Small intestine (tissue), 16 donors: ENCODE measurements at places on chromosomes 4 and X. TPM values are rescaled to one million over a fixed set of nuclear protein-coding genes. Genes with fewer than 3 reads are reported as not detected.

- DNase-seq, result no peak
These were observed 143.5 kb downstream of the GPR143 start for GRCh38 chrX:9622128-9622527.

DNA sequence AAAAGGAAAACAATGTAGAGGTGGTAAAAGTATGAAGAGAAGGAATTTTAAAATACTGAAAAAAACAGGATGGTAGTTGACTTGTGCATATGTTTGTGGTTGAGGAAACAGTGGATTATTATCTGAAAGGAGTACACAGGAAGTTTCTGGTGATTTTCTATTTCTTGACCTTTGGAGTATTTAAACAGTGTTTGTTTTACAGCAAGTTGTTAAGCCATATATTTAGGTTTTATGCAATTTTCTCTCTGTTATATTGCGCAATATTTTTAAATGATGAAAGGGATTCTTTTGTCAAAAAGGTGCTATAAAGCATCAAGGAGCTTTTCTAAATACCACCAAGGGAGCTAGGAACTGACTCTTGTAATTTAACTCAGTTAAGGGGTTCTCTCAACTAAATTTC is 343.1 kb upstream of the MAOA start:
- peak; percentile 50 for DNase-seq

DNA sequence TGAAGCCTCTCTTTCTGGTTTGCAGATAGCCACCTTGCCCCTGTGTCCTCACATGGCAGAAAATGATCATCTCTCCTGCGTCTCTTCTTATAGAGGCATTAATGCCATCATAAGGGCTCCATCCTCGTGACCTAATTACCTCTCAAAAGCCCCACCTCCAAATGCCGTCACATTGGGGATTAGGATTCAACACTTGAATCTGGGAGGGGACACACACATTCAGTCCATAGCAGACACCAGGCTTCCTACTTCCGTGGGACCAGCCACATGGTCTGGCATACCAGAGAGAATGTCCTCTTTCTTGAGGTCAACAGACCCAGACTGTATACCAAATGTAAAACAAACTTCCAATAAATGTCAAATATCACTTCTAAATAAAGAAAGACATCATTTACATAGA is 82.3 kb upstream of the S100G start:
- DNase-seq, result no peak

PNMA6A gene
- not detected for polyA plus RNA-seq

- DNase-seq, result peak; percentile 99
These were observed 93.4 kb upstream of the ENPP6 start for GRCh38 chr4:184310881-184311709.

GRCh38 chrX:16601885-16602284 is 48.1 kb upstream of the S100G start:
- no peak for DNase-seq

DNA sequence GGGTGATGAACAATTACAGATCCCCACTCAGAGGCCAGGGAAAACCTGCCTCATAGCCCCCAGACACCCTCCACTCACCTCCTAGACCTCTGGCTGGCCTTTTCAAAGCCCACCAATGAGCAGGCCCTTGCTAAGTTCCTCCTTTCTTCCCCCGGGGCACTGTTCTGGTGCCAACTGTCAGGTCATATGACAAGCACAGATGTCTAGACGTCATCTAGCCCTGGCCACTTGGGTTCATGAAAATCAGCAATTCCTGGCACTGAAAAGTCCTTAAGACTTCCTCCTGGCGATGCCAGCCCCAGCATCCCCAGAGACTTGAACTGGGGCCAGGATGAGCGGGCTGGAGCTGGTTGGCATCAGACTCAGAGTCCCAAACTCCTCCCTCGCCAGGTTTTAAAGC is 115.6 kb upstream of the NALF2 start:
- DNase-seq, result no peak

GRCh38 chrX:43973249-43974099 is at the start of gene NDP:
TSS of gene NDP (minus strand) at chrX:43973390. CDS start at chrX:43958645, 14,745 bp downstream.
- no peak for DNase-seq

DNA sequence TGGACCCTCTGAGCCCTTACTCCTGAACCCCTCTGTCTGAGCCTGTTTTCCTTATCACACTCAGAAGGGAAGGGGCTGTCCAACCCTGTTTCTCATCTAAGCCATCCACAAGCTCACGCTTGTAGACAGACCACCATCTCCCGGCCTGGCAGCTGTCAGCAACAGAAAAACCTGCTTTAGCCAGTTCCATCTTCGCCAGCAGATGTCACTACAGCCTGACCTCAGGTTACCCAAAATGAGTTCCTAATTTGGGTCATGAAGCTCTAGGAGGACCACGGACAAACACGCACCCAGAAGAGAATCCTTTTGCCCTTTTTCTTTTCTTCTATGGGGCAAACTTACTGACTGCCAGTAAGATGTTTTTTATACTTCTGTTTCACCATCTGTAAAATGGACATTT is 445.4 kb downstream of the BCOR start:
- DNase-seq, result no peak

GRCh38 chr4:151744614-151745013 is 16.2 kb downstream of the GATB start:
- peak; percentile 35 for DNase-seq

PNCK gene
- 1.4 TPM for polyA plus RNA-seq

HSFX1 gene
- polyA plus RNA-seq, result not detected

- peak; percentile 43 for DNase-seq
These were observed at the start of gene GAB3 for GRCh38 chrX:154750301-154751202. TSS of gene GAB3 (minus strand) at chrX:154751077. CDS start at chrX:154751025, 52 bp downstream.

DNA sequence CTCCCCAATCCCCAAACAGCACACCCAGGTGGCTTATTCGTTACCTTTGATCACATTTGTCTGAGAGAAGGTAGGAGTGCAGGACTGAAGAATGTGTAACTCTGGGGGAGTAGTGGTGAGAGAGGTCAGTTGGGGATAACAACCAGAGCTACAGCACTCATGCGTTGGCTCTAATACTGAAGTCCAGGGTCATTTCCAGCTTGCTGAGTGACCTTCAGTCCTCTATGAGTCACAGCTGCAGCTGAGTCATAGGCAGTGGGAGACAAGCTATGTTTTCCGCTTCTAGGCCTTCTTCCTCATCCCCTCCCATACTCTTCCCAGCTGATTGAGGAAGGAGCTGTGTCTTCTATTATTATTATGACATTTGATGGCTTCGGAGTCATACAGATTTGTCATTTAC is 31.6 kb upstream of the CT47C1 start:
- peak; percentile 87 for DNase-seq

DNA sequence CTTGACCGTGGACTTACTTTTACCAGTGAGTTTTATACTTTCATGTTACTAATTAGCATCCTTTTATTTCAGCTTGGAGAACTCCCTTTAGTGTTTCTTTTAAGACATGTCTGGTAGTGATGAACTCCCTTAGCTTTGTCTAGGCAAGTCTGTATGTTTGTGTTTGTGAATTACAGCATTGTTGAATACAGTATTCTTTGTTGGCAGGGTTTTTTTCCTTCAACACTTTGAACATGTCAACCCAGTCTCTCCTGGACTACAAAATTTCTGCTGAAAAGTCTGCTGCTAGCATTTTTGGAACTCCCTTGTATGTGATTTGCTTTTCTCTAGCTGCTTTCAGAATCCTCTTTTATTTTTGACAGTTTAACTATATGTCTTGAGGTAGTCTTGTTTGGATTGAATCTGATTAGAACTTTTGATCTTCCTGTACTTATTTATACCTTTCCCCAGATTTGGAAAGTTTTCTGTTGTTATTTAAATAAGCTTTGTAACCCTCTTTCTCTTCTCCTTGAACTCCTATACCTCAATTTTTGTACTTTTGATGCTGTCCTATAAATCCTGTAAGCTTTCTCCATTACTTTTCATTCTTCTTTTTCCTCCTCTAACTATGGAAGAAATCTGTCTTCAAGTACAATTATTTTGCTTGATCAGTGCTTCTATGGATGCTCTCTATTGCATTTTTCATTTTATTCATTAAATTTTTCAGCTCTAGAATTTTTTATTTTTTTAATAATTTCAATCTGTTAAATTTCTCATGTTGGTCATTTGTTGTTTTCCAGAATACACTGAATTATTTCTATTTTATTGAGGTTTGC is 14.1 kb downstream of the PAPSS1 start:
- no peak for DNase-seq

DNA sequence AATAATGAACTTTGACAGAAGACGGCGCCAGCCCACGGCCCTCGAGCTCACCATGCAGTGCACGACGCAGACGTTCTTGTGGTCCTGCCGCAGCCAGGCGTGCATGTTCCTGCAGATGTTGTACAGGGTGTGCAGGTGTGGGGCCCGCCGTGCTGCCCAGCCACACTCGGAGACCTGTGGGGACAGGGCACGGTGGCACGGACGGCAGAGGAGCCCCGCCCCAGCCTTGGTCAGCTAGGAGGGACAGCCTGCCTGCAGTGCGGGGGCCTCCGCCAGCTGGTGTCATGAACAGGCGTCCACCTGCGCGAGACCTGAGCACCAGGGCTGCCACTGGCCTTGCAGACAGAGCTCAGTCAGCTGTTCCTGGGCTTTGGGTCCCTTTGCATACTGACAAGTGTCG is 49.5 kb downstream of the GAK start:
- DNase-seq, result no peak

DNA sequence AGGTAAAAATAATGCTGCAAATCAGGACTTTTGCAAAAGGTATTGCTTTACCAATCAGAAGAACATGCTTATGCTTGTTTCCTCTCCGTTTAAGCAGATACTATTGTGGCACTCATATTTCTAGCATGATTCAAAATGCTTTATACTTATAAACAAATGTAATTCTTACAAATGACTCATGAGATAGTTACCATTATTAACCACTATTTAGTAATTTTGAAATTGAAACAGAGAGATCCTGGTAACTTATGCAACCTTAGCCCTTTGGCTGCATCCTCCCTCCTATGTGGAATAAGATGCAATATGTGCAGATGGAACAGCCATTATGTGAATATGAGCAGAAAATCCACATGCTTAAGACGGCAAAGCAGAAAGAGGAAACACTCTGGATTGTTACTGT is 164.7 kb downstream of the PCDH18 start:
- no peak for DNase-seq

DNA sequence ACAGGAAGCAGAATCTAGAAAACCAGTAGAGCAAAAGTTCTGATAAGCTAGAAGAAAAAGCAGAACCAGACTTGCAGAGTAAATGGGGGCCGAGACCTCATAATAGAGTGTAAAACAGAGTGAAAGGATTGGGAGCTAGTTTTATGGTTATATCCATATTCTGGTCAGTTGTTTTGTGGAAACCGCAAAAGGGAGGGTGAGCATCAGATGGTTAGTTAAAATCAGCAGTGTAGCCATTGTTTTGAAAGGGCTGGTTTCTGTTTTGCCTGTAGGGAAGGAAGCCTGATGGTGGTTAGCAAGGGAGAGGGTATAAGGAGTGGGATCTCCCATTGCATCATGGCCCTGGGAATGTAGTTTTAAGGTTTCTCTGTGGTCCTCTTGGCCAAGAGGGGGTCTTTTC is 17.2 kb upstream of the CCNI start:
- DNase-seq, result peak; percentile 9
